ENCODE measurements at places on chromosomes 12 and 14.

- no peak for DNase-seq
Measured at GRCh38 chr12:13326076-13326475, 129.6 kb downstream of the EMP1 start.

- DNase-seq, result no peak
Measured at GRCh38 chr12:12559719-12560296, 2.9 kb downstream of the DUSP16 start.

DNA sequence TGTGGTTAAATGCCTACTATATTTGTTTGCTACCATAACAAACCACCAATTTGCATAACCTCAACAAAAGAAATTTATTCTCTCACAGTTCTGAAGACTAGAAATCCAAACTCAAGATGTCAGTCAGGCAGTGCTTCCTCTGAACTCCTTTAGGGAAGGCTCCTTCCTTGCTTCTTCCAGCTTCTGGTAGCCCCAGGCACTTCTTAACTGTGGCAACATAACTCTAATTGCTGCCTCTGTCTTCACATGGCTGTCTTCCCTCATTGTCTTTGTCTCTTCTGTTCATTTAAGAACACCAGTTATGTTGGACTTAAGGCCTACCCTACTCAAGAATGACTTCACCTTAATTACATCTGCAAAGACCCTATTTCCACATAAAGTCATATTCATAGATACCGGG is 206.9 kb downstream of the SYT1 start:
- DNase-seq, result no peak

- DNase-seq, result no peak
Measured at GRCh38 chr14:25501749-25502148, 451.8 kb upstream of the STXBP6 start.

DNA sequence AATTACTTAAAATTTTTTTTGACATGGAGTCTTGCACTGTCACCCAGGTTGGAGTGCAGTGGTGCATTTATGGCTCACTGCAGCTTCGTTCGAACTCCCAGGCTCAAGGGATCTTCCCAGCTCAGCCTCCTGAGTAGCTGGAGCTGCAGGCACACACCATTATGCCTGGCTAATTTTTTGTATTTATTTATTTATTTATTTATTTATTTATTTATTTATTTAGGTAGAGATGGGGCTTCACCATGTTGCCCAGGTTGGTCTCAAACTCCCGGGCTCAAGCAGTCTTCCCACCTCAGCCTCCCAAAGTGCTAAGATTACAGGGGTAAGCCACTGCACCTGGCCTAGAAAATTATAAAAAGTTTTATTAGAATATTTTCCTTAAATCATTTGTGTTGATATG is 73.6 kb downstream of the DACT1 start:
- DNase-seq, result no peak

DNA sequence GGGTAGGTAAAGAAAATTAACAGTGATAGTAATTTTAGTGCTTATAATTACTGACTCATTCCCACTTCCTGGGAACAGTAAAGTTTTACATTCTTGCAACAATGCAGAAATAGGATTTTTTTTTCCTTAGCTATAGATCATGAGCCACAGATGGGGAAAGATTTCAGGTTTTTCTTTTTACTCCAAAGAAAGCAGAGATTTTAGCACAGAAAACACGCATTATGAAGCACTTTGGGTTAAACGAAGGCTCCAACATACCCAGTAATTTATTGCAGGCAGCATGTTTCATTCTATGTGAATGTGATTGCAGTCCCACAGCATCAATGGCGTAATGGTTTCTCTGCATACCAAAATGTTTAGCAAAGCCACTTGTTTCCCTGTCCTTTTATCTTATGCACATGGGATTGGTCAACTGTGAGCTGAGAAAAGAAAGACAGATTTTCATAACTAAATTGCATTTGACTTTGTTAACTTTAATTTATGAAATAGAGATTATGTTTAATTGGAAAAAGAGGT is 124.6 kb upstream of the E2F7 start:
- DNase-seq, result peak; percentile 12

- DNase-seq, result no peak
Measured at GRCh38 chr14:85895603-85896002, 365.7 kb downstream of the FLRT2 start.

- DNase-seq, result no peak
Measured at GRCh38 chr14:41749429-41749828, 142.8 kb downstream of the LRFN5 start.
